Gastroesophageal sphincter (tissue), 4 donors: ENCODE measurements at places on chromosomes 2 and 18. TPM values are rescaled to one million over a fixed set of nuclear protein-coding genes. Genes with fewer than 3 reads are reported as not detected.

Gene CGREF1
- not detected for total RNA-seq

Gene RAD51AP2
- not detected for total RNA-seq

DNA sequence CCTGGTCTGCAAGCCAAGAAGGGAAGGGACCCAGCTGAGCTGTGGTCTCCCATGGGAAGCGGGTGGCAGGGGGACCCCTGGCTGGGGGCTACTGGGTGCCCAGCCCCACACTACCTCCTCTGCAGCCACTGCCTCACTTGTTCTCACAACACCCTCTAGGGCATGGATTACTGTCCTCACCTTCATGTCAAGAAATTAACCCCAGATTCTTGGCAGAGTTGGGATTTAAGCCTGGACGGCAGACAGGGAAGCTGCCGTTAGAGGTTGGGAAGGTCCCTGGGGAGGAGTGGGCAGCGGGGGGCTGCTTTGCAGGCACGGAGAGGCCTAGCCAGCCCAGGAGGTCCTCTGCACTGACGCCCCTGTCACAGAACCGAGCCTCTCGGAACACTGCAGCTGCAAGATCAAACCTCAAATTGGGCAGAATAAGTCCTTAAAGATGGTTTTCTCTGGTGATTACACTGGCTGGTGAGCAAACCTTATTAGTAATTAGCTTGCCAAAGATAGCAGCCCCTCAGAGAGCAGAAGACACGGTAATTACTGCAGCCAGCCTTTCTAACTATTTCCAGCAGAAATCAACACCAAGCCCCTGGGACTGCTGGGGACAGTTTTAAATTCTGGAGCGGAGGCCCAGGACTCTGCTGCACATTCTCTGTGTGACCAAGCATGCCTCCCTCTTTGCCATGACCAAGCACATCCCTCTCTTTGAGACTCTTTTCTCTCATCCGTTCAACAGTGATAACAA is 35.9 kb downstream of the KCNF1 start:
- no peak for ATAC-seq

Gene KCNG2
- total RNA-seq: not detected

Gene ANKRD23
- 4.0 TPM for total RNA-seq

DNA sequence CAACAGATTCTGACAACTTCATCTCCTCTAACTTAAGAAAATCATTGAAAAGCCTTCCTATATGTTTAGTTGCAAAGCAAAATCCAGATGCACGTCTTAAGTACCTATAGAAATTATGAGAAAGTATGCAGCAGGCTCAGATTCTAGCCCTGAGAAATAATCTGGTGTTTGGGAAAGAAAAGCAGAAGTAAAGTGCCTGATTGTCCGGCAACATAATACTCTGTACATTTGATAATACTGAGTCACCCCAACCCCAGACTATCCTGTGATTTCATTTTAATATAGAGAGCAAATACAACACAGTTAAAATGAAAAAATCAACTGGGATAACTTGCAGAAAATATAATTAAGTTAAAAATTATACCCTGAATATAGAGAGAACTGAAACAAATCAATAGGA is 13.5 kb downstream of the RFX8 start:
- no peak for ATAC-seq

Gene PLCD4
- total RNA-seq: 14.2 TPM

Gene SPP2
- total RNA-seq: not detected

Gene IL18R1
- 14.9 TPM for total RNA-seq

Gene IL36RN
- not detected for total RNA-seq

GRCh38 chr2:160076914-160077313 is 14.5 kb upstream of the PLA2R1 start:
- no peak for ATAC-seq

DNA sequence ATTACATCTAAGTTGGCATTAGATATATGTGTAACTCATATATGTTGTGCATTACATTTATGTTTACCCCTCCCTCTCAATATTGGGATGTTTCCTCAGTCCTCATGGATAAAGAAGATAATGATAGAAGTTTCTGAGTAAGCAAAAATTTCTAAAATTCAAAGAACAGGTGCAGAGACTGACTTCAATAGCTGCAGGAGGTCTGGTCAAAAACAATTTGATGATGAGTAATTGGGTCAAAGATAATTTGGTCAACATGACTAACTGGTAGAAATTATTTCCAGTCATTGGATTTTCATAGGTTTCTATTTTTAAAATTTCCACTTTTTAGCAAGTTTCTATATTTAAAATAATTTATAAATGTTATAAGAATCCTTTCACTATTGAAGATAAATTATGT is 1130.9 kb upstream of the SLC39A10 start:
- ATAC-seq: no peak

Gene VIL1
- not detected for total RNA-seq
